ENCODE measurements at places on chromosomes 4 and X.

DNA sequence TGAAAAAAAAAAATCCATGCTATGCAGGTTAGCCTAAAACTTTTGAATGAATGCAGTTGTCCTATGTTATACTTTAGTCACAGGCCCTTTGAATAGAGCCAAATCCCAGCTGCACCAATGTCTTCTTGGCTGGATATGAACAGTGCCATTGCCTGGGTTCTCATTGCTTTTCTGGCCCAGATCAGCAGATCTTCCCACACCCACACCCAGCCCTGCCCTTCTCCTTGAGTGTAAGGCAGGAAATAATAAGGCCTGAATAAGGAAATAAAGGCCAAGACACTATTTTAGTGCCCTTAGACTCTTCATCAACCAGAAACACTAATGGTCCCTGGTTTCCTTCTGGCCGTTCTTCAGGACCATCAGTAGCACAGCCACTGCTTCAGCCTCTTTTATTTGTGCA lies 66.6 kb downstream of the USP38 start:
- no peak for DNase-seq

DNA sequence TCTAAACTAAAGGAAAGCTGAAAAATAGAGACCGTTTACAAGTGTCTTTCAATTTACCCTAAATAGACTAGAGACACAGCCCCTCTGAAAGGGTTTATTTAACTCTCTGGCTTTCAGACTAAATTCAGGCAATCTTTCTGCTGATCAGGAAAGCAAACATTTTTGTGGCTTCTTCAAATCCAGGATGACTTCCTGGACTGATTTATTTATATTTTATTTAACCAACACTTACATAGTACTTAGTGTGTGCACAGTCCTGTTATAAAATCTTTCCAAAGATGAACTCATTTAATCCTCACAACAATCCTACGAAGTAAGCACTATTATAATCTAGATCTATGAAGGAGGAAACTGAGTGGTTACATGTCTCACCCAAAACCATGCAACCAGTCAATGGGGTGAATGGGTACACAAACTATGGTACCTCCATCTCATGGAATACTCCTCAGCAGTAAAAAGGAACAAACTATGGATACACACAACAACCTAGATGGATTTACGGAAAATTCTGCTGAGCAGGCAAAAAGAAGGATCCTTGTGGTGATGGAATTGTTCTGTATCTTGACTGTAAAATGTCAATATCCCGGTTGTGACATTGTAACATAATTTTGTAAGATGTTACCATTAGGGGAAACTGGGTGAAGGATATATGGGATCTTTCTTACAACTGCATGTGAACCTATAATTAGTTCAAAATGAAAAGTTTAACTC lies 64.1 kb upstream of the MAMLD1 start:
- DNase-seq: no peak

DNA sequence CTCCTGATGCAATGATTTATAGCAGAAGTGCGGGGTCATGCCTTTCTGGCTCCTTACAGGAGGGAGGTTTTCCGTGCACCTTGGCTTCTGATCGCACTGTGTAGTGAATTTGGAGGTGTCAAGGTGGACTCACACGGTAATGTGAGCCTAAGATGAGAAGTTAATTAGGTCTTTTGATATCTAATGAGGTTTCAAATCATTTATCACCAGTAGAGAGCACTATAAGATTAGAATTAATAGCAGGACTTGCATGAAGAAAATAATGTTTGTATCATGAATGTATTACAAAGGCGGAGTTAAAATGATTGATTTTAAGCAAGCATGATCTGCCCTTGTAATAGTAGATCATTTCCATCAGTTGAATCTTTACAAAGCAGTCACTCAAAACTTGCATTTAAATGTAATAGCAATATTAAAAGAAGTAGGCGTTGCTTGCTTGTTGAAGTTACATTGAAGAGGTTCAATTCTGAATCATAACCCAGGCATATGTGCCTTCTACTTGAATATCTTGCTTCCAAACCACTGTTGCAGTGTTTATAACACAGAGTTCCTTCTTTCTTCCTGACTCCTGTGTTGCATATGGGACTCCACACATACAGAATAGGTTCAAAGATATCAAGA lies 152.1 kb downstream of the FMR1NB start:
- DNase-seq: no peak

DNA sequence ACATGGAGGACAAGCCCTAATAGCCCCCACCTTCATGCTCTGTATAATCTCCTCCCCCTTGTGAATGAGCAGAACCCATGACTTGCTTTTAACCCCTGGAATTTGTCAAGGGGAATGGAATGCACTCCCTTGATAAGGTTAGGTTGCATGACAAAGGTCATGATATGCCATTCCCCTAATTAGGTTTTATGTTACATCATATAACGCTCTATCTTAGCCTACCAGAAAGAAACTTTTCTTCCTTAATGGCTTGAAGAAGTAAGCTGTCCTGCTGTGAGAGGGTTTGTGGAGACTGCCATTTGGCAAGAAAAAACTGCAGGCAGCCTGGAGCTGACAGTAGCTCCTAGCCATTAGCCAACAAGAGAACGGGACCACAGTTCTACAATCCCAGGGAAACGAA lies 399.8 kb upstream of the MAD2L1 start:
- DNase-seq: no peak

DNA sequence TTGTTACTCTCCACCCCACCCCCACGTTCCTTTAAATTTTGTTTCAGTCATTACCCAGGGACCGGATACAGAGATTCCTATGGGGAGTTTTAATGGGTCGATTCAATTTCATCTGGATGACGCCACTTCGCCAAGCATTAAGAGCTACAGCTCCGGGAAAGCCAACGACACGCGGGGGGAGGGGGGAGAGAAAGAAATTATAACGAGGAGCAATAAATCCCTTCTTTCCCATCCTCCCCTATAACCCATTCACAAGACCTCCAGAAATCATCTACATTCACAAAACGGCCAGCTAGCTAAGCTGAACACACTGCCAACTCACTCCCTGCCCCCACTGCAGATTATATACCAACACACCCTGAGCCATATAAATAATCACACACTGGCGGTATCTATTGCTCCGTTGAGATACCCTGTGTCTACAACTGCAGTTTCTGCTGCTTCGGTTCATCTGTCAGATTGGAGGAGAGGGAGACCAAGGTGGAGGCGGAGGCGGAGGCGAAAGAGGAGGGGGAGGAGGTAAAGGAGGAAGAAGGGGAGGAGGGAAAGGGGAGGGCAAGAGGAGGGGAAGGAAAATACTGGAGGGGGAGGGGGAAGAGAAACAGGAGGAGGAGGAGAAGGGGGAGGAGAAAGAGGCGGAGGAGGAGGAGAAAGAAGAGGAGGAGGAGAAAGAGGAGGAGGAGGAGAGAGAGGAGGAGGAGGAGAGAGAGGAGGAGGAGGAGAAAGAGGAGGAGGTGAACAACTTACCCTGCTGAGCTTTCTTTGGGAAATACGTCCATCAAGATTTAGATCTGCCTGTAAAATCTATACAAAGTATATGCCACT lies 113.9 kb upstream of the VAMP7 start:
- peak; percentile 60 for DNase-seq

GRCh38 chr4:75213480-75213879 lies 280.6 kb downstream of the PARM1 start:
- no peak for DNase-seq

GRCh38 chr4:153643406-153644383 lies 40.4 kb upstream of the TLR2 start:
- no peak for DNase-seq

- DNase-seq: no peak
Measured at GRCh38 chr4:38780833-38781484, 1.8 kb downstream of the TLR10 start.

GRCh38 chr4:7976634-7977033 lies 37.0 kb upstream of the AFAP1 start:
- DNase-seq: no peak

- peak; percentile 36 for DNase-seq
Measured at GRCh38 chr4:177367336-177367735, 57.7 kb downstream of the NEIL3 start.

DNA sequence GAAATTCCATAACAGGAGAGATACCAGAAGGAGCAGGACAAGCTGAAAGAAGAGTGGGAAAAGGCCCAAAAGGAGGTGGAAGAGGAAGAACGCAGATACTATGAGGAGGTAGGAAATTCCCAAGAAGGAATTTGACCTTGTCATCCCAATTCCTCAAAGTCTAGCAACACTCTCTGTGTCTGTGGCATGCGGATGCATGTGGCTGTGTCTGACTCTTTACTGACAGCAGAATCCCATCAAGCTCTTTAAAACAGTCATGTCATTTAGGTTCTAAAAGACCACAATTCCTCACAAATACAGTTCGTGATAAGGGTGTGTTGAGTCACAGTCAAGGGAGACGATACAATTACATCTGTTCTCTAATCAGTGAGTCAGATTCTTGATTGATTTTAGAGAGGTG lies 68.5 kb downstream of the PHOX2B start:
- no peak for DNase-seq

GRCh38 chr4:123050018-123050417 lies 127.6 kb upstream of the NUDT6 start:
- no peak for DNase-seq

GRCh38 chr4:109032671-109033070 lies 269.8 kb downstream of the COL25A1 start:
- DNase-seq: no peak

DNA sequence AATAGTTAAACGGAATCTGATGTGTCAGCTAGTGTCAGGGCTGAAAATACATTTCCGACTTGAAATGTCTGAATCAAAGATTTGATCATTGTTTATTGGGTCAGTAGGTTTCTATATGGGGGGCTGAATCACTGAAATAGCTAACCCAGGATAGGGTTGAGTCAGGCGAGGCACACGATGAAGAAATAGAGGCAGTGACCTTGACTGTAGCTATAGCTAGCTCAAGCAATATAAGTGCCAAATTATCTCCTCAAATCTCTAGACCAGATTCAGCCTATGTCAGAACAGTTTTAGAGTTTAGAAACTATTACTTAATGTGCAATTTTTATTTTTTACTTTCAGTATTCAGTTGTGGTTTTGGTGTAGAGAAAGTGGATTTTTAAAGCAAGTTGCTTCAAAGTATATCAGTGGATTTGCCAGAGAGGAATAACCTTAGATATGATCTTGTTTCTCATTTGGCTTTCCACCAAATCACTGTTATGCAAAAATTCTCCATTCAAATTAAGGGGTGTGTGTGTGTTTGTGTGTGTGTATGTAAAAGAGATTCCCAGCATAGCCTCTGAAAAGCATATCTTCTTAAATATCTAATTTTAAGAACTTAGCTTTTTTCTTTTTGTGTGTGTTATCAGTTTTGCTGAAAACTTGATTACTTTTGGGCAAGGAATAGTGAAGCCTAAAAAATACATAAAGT lies 100.3 kb upstream of the RPL34 start:
- DNase-seq: no peak

- DNase-seq: no peak
Measured at GRCh38 chr4:111018216-111018615, 395.3 kb upstream of the PITX2 start.

DNA sequence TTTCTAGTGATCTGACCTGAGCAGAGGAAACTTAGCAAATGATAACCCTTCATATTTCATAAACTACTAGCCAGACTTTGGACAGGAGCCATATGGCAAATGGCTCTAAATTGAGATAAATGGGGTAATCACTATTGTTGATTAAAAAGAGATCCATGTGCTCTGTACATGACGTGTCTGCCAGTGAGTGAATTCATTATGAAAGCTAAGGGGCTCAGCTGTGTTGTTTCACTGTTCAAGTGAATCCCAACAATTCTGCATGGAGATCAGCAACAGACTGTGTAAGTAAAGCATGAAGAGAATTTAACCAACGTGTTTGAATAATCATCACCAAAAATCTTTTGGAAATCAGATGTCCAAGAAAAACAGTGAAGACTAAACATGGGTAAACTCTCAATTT lies 9.5 kb upstream of the QRFPR start:
- no peak for DNase-seq
